ENCODE measurements at places on chromosomes 13 and 19. TPM values are rescaled to one million over a fixed set of nuclear protein-coding genes. Genes with fewer than 3 reads are reported as not detected.
A peak's percentile ranks its signal among the peaks of the same experiment; 100 is the strongest.

GRCh38 chr13:110396913-110397381 lies 89.9 kb downstream of the COL4A2 start:
- no peaks in the 10 kb centered on the region for H3K27me3 ChIP-seq
- no peak overlapping the region for H3K27ac ChIP-seq
- no peak for DNase-seq
- peaks cover 11% of the 10 kb centered on the region for H3K4me1 ChIP-seq
- H3K36me3 ChIP-seq: no peaks in the 10 kb centered on the region
- no peak overlapping the region for H3K4me3 ChIP-seq

DNA sequence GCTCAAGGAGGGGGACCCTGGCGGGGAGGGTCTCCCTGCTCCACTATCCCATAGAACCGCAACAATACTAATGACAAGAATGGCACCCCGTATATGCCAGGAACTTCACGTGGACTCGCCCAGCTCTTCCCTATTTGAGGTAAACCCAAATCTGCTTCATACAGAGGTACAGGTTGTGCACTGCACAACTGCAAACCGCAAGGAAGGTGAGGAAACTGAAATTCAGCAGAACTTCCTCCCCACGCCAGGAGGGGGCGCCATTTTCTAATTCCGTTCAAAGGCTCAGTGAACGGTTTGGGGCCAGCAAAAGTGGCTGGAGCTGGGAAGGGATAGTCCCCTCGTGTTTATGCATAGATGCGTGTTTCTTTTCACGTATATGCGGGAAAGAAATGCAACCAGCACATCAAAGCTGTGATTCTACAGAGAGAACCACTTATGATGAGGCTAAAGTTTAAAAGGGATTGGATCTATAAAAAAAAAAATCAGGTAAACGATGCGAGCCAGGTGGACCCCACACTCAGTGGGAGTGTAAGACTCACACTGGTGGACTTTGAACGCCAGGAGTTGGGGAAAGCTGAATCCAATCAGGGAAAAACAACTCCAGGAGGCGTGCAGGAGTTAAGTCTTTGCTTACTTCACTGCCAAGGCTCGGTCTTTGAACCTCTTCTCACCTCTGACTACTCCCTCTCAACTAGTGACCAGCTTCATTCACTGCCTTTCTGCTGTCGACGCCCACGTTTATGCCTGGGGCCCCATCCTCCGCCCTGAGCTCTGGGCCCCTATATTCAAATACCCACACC lies 20.3 kb downstream of the C19orf81 start:
- no peak for DNase-seq
- 0 out of 2 replicates have a peak, but pooled peaks cover under 1% of the 10 kb centered on the region for H3K36me3 ChIP-seq
- H3K4me1 ChIP-seq: peaks cover 23% of the 10 kb centered on the region

GRCh38 chr19:7676376-7676775 lies 514 bp upstream of the MCEMP1 start:
- no peaks in the 10 kb centered on the region for H3K36me3 ChIP-seq
- no peak overlapping the region for H3K4me3 ChIP-seq
- no peak for DNase-seq
- no peak overlapping the region for H3K27ac ChIP-seq

GRCh38 chr19:57888107-57888559 lies 704 bp downstream of the ZNF814 start:
- no peak for DNase-seq
- H3K27ac ChIP-seq: peak overlapping the region; percentile 99
- peaks cover 49% of the 10 kb centered on the region for H3K4me1 ChIP-seq

DNA sequence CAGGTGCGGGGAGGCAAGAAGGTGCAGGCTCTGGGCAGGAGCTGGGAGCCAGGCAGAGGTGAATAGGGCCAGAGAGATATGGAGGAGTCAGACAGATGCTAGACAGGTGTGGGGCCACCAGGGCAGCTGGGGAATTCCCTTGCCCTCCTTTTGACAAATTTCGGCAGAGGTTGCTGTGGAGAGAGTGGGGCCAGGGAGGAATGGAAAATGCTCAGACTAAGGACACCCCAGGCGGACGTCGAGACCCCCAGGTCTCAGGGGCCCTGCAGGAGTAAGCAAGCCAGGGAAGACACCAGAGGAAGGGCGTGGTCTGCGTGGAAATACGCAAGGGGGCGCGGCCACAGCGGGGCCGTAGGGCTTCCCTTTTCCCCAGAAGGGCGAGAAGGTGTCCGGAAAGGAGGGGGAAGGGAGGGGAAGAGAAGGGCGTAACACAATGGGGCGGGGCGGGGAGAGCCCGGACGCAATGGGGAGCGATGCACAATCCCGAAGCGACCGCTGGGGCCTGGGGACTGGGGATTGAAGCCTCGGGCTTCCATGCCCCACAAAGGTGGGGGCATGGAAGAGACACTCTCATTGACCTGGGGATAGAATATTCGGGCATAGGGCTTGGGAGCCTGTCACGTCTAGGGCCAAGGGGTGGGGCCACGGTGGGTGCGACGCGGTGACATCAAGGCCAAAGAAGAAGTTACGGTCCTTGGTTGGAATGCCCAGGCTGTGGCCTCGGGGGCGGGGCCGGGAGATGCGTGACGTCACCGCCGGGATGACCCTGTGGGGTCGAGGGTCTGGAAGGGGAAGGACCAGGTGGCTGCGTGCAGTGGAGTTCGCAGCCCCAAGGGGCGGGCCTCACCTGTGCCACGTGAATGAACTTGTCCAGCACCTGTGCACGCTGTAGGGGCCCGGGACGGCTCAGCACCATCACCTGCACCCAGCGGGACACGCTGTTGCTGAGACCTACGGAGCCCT lies 8.2 kb downstream of the RASGRP4 start:
- no peaks in the 10 kb centered on the region for H3K36me3 ChIP-seq
- H3K27me3 ChIP-seq: peaks cover 21% of the 10 kb centered on the region
- peaks cover 13% of the 10 kb centered on the region for H3K4me1 ChIP-seq
- DNase-seq: peak; percentile 93

DNA sequence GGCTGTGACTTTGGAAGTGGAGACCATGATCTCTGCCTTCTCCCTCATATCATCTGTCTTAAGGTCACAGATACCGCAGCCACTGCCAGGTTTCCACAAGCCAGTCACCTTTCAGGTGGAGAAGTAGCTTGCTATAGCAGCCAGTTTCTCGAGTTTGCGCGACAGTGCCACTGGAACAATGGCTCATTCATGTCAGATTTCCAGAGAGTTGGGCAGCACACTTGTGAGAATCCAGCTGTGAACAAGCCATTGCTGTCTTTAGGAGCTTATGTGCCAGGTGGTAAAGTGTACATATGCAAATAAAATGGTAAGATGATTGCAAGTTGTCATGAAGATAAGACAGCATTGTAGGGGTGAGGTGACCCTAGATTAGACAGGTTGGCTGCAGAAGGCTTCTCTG lies 22.3 kb downstream of the GARRE1 start:
- no peak overlapping the region for H3K4me3 ChIP-seq
- peaks cover 7% of the 10 kb centered on the region for H3K36me3 ChIP-seq
- H3K27me3 ChIP-seq: no peaks in the 10 kb centered on the region

DNA sequence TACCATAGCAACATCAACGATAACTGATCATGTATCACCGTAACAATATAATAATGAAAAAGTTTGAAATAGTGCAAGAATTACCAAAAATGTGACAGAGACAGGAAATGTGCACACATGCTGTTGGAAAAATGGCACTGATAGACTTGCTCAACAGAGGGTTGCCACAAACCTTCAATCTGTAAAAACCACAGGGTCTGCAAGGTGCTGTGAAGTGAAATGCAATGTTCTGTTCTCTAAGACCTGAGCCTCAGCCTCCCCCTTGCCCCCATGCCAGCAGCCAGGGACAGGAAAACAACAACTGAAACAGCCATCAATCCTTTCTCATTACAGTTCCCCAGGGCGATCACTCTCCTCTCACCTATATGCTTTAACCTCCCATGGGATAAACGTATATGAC lies 88.4 kb downstream of the USP12 start:
- no peaks in the 10 kb centered on the region for H3K27me3 ChIP-seq
- H3K36me3 ChIP-seq: peaks cover 32% of the 10 kb centered on the region
- DNase-seq: no peak
- no peak overlapping the region for H3K27ac ChIP-seq
- no peak overlapping the region for H3K4me3 ChIP-seq

GRCh38 chr13:94342436-94343242 lies 136.8 kb downstream of the DCT start:
- H3K4me3 ChIP-seq: no peak overlapping the region
- DNase-seq: no peak
- H3K4me1 ChIP-seq: peaks cover 28% of the 10 kb centered on the region
- H3K36me3 ChIP-seq: no peaks in the 10 kb centered on the region

DNA sequence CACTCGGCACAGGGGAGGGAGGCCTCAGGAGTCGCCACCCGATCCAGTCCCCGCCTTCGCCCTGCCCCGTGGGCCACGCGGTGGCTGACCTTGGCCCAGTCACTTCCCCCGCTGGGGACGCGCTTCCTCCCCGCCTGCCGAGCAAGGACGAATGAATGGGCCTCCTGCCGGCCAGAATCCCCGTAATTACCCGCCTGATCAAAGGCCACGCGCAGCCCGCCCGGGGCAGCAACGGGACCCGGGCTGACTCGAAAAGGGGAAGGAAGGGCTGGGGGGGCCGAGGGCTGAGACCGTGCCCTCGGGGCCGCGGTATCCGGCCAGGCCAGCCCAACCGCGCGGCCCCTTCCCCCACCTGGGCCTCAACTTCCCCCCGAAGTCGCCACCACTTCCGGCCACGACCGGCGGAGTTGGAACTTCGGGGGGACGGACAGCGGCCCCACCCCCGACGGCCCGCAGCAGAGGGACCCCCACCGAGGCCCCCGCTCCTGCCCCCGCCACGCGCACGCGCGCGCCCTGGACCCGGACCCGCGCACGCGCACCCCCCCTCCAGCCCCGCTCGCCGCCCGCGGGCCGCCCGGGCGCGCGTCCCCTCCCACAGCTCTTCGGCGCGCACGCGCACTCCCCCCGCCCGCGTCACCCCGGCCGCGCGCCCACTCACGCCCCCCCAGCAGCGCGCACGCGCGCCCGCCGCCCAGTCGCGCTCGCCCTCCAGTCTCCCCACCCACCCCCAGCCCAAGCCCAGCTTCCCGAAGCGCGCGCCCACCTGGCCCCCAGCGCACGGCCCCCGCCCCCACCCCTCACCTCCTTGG lies 520 bp downstream of the ZNF787 start:
- peaks cover 31% of the 10 kb centered on the region for H3K4me1 ChIP-seq
- peak; percentile 52 for DNase-seq
- no peaks in the 10 kb centered on the region for H3K27me3 ChIP-seq
- peak overlapping the region; percentile 88 for H3K27ac ChIP-seq
- peak overlapping the region; percentile 84 for H3K4me3 ChIP-seq

FXYD7 gene
- total RNA-seq: 16.7 TPM

ZNF333 gene
- 16.2 TPM for total RNA-seq

ZNF730 gene
- total RNA-seq: 32.6 TPM
